NCI-H226 (cell line): ENCODE measurements at places on chromosomes 13 and 19.
A peak's percentile ranks its signal among the peaks of the same experiment; 100 is the strongest.

DNA sequence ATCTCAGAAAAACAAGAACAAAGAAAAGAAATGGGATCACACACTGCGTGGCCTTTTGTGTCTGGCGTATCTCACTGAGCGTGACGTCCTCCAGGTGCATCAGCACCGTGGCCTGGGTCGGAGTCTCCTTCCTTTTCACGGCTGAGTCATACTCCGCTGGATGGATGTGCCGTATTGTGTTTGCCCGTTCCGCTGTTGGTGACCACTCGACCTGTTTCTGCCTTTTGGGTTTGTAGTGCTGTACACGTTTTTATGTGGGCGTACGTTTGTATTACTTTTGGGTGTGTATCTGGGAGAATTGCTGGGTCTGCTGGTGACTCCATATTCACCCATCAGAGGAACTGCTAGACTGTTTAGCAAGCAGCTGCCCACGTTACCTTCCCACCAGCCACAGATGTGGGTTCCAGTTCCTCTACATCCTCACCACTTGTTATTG, 11.4 kb downstream of the ARID3A start:
- DNase-seq, result no peak

DNA sequence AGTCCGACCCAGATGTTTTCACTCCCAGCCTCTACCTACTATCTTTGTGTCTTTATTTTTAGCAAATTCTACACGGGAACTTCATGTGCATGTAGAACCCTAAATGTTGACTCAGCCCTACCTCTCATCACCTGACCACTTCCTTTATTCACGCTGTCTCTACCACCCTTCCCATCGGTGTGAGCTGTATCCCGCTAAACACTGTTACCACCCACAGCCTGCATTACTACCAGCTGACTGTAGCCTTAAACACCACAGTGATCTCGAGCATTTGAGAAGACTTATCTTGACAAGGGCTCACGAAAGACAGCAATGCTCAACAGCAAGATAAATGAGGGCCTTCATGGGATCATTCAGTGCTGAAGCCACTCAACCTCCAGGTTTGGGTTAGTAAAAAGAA, 15.1 kb downstream of the NCR1 start:
- no peak for DNase-seq

DNA sequence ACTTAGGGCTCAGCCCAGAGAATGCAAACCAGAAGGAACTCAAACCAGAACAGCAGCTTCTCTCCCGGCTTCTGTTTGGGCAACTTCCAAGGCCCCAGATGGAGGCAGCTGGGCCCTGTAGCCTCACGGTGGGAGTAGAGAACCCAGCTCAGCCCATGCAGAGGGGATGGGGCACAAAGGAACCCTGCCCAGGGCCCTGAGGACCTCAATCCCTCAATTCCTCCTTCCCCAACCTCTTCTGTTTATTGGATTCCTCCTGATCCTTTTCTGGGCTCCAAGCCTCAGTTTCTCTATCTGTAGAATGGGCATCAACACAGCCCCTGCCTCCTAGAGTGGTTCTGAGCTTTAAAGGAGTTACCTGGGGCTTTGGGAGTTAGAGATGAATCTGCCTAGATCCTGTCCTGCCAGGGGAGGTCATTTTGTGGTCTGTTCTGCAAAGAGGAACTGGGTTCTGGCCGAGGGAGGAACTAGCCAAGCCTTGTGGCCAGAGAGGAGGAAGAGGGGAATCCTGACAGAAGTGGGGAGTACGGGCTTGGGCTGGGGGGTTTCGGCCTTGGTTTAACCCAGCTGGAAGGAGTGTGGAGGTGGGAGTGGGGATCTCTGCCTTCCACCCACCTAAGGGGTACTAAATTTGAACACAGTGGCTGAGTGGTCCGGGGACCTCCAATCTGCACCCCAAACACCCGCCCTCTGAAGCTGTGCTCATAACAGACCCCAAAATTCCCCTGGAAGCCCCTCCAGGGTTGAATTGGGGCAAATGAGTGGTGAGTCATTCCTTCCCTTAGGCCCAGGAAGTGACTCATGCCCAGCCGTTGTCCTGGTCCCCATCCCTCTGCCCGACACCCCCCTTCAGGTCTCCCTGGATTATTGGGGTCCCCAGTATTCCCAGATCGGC, 2.7 kb downstream of the ADGRE5 start:
- no peak for DNase-seq

- no peak for DNase-seq
Observed at GRCh38 chr19:8373867-8374813, 10.2 kb downstream of the ANGPTL4 start.

GRCh38 chr19:16013181-16013850, 63.0 kb upstream of the TPM4 start:
- no peak for DNase-seq

GRCh38 chr13:20704459-20705069, 1.1 kb downstream of the IL17D start:
- no peak for DNase-seq

DNA sequence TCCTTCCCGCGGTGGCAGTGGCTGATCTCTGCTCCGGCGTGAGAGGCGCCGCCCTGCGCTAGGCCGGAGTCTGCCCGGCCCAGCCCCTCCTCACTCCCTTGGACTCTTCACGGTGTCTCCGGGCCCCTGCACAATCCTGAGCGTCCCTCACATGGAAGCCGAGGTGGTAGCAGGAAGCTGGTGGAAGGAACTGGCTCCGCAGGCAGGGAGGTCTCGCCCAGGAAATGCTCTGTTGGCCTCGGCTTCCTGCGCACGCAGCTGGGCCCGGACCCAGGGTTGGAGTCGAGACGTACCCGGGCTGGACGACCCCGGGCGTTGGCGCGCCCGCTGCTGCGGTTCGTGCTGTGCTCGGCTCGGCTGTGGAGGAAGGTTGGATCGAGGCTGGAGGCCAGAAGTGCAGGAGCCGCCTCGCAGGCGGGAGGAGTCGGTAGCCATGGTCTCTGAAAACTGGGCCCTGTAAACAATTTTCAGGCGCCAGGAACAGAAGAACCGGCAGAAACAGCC, 46.3 kb downstream of the ZNF724 start:
- no peak for DNase-seq

DNA sequence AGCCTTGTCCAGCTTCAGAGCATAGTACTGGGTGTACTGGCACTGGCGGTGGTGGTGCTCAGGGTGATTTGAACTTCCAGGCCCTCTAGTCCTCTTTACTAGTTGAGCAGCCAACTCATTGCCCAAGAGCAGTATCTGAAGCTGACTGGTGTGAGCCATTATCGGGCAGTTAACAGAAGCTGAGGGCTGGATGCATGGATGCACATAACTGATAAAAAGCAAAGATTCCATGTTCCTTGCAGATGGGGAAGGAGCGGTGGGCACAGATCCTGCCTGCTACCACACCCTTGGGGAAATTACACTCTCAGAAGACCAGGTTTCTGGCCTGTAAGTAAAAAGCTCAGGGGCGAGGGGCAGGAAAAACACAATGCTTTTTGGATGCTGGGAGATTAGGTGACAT, 499.4 kb upstream of the ARGLU1 start:
- DNase-seq, result no peak

DNA sequence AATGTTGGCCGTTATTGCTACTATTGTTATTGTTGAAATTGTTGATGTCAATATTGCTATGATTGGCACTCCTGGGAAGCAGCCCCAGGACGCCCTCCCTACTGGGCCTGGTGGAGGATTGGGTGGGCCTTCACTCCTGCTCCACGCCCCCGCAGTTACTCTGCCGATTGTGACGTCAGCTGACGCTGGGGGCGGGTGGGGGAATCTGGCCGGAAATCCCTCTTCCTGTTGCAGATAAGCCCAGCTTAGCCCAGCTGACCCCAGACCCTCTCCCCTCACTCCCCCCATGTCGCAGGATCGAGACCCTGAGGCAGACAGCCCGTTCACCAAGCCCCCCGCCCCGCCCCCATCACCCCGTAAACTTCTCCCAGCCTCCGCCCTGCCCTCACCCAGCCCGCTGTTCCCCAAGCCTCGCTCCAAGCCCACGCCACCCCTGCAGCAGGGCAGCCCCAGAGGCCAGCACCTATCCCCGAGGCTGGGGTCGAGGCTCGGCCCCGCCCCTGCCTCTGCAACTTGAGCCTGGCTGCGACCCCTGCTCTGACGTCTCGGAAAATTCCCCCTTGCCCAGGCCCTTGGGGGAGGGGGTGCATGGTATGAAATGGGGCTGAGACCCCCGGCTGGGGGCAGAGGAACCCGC, at the start of gene ETV2:
TSS of gene ETV2 (plus strand) at position 231 of the 637 bp plus-strand sequence. CDS start 716 bp downstream, outside the sequence.
- DNase-seq, result peak; percentile 25

DNA sequence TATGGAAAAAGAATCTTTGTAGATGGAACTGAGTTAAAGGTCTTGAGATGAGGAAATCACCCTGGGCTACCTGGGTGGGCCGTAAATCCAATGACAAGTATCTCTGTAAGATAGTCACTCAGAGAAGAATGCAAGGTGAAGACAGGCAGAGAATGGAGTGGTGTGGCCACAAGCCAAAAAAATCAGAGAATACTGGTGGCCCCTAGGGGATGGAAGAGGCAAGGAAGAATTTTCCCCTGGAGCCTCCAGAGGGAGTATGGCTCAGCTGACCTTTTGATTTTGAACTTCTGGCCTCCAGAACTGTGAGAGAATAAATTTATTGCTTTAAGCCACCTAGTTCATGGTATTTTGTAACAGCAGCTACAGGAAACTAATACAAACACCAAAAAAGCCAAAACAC, 32.7 kb upstream of the CSNK1A1L start:
- peak; percentile 26 for DNase-seq

DNA sequence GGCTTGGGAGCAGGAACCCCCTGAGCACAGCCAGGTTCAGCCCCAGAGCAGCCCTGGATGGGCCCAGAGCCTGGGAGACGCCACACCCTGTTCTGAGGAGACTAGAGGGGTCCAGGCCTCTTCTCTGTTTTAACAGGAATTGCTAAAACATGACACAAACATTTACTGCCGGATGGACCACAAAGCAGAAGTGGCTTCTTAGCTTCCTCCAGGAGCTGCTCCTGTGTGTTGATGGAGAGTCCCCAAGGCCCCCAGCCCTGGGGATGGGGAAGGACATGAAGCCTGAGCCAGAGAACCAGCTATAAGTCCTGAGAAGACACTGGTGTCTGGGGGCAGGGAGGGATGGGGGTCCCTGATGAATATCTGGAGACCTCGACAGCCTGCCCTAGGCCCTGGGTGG, 14.6 kb downstream of the CEACAM3 start:
- no peak for DNase-seq

DNA sequence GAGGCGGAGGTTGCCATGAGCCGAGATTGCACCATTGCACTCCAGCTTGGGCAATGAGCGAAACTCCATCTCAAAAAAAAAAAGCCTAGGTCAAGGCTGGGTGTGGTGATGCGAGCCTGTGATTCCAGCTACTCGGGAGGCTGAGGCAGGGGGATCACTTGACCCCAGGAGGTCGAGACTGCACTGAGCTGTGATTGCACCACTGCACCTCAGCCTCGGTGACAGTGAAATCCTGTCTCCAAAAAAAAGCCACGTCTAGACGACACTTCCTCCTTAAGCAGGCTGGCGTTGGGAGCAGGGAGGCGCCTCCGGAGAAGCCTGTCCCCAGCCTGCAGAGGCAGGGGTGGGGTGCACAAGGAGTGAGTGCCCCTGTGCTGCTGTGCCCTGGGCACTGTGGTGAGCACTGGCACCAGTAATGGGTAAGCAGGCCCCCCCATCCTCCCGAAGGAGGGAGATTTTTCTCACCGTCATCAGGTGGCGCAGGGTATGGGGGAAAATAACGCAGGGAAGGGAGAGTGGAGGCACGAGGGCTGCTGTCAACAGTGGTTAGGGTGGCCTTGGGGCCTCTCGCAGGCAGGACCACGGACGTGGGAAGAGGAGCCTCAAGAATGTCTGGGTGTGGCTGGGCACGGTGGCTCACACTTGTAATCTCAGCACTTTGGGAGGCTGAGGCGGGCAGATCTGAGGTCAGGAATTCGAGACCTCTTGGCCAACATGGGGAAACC, 706 bp downstream of the P2RY11 start:
- DNase-seq, result peak; percentile 53

DNA sequence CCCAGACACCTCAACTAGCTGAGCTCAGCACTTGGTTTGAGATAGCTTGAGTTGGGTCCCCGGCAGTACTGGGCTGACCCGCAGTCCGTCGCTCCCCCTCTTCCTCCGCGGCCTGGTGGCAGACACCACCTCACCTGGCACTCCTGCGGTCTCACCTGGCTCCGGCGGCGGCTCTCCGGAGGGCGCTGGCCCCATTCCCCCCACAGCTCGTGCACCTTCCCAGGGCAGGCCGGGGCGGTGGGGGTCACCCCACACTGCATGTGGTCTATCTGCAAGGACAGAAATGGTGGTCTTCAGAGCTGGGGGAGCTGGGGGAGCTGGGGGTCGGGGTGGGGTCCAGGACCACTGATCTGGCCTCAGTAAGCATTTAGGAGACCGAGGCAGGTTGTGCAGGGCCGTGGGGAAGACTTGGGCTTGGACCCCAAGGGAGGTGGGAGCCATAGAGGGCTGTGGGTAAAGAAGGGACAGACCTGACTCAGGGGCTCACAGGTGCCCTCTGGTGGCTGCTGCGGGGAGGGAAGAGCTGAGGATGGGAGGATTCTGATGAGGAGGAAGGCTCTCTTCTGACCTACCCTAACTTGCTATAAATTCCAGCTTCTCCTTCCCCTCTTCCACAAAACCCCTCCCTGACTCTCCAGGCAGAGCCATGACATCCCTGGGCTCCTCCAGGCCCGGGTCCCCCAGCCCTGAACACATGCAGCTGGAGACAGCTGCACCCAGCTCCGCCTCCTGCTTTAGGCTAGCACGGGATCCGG, 6.7 kb upstream of the PLIN4 start:
- DNase-seq, result no peak

- no peak for DNase-seq
Observed at GRCh38 chr19:343941-344624, 513 bp downstream of the MIER2 start.

DNA sequence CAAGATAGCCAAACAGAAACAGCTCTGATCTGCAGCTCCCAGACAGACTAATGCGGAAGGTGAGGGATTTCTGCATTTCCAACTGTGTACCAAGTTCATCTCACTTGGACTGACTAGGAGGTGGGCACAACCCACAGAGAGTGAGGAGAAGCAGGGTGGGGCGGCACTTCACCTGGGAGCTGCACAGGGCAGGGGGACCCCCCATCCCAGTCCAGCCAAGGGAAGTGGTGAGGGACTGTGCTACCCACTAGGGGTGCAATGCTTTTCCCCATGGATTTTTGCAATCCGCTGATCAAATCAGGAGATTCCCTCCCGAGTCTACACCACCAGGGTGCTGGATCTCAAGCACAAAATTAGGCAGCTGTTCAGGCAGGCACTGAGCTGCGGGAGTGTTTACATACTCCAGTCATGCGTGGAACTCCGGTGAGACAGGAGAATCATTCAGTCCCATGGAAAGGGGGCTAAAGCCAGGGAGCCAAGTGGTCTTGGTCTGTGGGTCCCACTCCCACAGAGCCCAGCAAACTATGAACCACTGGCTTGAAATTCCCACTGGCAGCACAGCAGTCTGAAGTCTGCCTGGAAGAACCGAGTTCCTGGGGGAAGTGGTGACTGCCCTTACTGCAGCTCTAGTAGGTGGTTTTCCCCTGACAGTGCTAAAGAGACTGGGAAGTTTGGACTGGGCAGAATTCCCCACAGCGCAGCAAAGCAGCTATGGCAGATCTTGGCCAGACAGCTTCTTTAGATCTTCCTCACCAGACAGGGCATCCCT, 85.1 kb upstream of the UFM1 start:
- no peak for DNase-seq

GRCh38 chr19:15640294-15640903, at the start of gene CYP4F3:
TSS of gene CYP4F3 (plus strand) at chr19:15640897. CDS start at chr19:15641416, 519 bp downstream.
- peak; percentile 14 for DNase-seq
